ENCODE measurements at places on chromosomes 13 and 19.

DNA sequence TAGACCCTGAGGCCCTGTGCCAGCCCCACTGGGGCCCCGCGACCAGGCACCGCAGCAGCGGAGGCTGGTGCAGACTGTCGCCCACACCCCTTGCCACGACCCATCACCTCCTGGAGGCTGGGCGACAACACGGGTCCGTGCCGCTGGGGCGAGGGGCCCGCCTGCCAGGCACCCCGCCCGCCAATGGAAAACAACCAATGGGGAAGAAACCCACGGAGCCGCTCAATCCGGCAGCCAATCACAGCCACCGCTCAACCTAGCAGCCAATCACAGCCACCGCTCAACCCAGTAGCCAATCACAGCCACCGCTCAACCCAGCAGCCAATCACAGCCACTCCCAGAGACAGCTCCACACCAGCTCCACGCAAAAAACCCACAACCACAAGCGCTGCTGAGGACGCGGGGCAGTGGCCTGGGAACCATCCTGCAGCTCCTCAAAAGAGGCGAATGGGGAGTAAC is 29.7 kb downstream of the GPX4 start:
- DNase-seq: no peak

DNA sequence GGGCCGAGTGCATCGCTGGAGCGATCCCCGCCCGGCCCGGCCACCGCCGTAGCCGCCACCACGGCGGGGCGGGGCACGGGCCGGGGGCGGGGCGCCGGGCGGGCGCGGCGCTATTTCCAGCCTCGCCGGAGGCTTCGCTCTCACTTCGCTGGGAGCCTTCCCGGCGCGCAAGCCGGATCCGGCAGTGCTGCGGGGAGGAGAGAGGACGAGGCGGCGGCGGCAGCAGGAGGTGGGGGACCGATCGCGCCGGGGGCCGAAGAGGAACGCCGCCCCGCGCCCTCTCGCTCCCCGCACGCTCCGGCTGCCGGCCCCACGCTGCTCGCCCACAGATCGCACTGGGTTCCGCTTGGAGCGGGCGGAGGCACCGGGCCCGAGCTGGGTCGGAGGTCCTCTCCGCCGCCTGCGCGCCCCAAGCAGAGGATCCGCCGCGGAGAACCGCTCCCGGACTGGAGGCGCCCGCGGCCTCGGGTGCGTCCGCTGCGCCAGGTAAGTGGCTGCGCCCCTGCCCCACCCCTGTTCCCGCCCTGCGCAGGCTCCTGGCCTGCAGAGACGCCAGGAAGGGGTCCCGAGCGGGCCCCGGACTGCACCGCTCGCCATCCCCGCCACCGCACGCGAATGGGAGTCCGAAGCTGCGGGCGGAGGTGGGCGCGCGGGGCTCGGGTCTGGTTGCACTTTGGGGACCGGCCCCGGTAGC is at the start of gene CHST8:
Gene CHST8 (plus strand): TSS at position 143 of the 694 bp plus-strand sequence. CDS start 67,309 bp downstream, outside the sequence.
- peak; percentile 56 for DNase-seq

DNA sequence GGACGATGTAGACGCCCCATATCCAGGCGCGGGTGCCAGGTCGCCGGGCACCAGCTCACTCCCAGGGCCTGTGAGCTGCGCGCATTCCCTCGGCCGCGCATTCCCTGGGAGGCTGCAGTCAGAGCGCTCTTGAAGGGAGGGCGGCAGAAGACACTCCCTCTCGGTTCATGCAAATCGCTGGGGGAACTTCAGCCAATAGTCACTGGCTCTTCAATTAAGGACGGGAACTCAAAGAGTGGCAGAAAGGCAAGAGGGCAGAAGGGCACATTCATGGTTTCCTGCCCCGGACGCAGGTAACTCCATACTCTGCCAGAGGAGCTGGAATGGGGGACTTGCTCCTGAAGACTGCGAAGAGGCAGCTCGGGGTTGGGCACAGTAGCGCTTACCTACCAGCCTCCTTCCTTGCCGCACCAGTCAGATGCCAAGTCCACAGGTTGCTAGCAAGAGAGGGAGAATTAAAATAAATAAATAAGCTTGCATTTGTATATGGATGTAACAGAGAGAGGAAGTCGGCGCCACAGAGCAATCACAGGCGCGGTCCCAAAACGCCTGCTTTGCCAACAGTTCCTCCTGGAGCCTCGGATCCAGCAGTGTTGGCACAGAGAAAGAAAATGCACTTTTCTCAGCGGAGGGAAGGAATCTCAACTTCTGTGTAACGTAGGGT is 459 bp downstream of the PCDH20 start:
- DNase-seq: no peak

DNA sequence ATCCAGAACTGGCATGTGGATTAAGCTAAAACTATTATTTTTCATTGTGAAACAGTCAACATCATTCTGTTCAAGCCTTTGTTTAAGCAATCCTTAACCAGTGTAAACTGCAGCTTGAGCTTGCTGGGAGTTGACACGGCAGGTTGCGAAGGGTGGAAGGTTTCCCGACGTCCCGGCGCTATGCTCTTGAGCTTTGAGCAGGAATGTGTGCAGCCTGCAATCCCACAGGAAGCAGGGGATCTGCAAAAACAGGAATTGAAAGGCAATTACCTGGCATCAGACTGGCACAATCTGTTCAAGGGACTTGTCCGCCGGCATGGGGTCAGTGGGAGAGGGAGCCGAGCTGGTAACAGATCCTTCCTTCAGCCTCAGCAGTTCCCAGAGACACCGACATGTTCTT is 586.7 kb upstream of the SGCG start:
- no peak for DNase-seq

- no peak for DNase-seq
Observed at GRCh38 chr13:39976481-39976880, 321.0 kb downstream of the COG6 start.

DNA sequence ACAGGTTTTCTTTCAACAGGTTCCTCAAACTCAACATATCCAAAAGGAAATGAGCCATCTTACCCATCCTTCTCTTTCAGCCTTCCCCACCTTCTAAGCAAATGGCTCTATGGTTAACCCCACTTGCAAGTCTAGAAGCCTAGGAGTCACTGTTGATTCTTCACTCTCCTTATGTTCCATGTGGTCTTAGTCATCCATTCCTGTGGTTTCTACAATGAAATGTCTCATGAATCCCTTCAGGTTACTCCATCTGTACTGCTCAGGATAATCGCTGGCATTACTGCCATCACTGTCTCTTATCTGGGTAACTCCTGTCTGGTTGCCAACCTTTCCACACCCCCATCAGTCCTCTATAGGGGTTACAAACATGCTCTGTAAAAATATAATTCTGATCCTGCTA is 381.3 kb downstream of the ENOX1 start:
- no peak for DNase-seq

All from NCI-H1694 treated with DMSO at 0.1 percent for 48 hours (cell line).